Endothelial cell of umbilical vein (primary cell): ENCODE measurements at places on chromosomes 4 and X. TPM values are rescaled to one million over a fixed set of nuclear protein-coding genes. Genes with fewer than 3 reads are reported as not detected.

DNA sequence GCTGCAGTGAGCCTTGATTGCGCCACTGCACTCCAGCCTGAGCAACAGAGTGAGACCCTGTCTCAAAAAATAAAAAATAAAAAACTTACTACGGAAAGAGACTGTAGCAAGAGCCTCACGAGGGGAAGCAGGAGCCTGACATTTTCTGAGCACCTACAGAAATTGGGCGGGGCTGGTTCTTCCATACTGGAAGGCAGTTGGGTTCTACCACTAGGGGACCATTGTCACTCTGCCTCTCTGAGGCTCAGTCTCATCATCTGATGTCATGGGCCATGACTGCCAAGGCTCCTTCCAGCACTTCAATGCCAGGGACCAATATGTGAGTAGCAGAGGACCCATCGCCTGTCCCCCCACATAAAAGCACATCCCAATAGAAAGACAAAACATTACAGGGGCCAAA, 8.2 kb downstream of the SH3KBP1 start:
- no peaks in the 10 kb centered on the region for H3K4me1 ChIP-seq
- H3K4me3 ChIP-seq: no peak overlapping the region
- no peak for DNase-seq
- H3K36me3 ChIP-seq: no peaks in the 10 kb centered on the region
- H3K27me3 ChIP-seq: no peaks in the 10 kb centered on the region

DNA sequence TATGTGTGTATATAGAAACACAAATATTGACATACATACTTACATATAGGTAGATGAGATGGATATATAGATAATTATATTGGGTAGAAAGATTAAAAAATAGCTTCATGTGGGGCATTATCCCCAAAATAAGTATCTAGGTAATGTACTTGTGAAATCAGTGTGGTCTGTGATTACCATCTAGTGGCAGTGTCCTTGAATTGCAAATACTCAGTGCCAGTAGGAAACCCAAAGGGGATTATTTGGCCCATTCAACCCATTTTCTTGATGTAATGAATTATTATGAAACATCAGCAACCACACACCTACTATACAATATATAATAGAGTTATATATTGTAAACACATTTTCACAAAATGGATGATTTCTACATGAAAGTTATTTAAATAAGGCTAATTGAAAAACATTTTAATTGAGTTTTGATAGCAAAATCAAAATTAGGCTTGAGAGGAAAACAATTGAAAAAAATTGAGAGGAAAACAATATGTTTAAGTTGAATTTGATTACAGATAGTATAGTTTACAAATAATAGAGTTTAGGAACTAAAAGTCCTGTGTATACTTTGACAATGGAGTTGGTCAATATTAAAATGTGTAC, 389.4 kb downstream of the GALNTL6 start:
- no peak overlapping the region for H3K27ac ChIP-seq
- H3K27me3 ChIP-seq: no peaks in the 10 kb centered on the region
- no peaks in the 10 kb centered on the region for H3K4me1 ChIP-seq
- H3K4me3 ChIP-seq: no peak overlapping the region
- DNase-seq: peak; percentile 17

The VCX2 gene
- not detected in 2 replicates for total RNA-seq

DNA sequence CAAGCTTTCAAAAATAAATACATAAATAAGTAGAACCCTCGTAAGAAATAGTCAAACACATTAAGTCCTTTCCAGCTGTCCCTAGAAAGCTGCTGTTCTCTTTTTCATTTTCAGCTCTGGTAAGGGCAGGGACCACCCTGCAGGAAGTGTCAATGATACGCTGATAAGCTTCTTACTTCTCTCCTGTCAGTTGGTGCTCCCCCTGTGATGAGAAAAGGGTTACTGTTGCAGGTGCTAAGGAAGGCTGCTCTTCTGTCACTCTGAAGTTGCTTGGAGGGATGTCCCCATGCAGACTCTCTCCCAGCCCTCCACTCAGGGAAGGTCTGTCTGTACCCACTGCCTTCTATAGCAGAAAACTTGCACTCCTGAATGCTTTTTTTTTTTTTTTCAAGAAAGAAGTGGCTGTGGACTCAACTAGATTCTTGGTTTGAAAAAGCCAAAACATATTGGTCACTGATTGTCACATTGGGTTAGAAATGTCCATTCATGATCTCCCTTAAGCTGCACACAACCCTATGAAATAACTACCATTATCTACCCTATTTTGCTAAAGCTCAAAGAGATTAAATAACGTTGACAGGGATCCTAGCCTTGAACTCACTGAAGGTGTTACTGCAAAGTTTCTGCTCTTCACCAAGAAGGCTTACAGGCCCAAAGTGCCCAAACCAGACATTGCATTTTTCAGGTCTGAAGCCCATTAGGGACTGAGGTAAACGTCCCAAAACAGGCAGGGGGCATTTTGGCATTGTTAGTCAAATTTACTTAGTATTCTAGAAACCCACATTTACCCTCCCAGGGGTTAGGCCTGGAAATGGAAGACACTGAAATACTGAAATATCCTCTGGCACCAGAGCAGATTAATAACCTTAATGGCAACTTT, 1.2 kb downstream of the CXCL3 start:
- H3K4me3 ChIP-seq: peak overlapping the region; percentile 82
- H3K27ac ChIP-seq: no peak overlapping the region
- no peaks in the 10 kb centered on the region for H3K36me3 ChIP-seq
- no peak for DNase-seq
- H3K27me3 ChIP-seq: no peaks in the 10 kb centered on the region
- peaks cover 12% of the 10 kb centered on the region for H3K4me1 ChIP-seq

- no peaks in the 10 kb centered on the region for H3K36me3 ChIP-seq
- DNase-seq: no peak
- no peak overlapping the region for H3K4me3 ChIP-seq
- H3K27me3 ChIP-seq: no peaks in the 10 kb centered on the region
- H3K4me1 ChIP-seq: no peaks in the 10 kb centered on the region
Observed at GRCh38 chrX:37817176-37817575, 30.2 kb downstream of the DYNLT3 start.

DNA sequence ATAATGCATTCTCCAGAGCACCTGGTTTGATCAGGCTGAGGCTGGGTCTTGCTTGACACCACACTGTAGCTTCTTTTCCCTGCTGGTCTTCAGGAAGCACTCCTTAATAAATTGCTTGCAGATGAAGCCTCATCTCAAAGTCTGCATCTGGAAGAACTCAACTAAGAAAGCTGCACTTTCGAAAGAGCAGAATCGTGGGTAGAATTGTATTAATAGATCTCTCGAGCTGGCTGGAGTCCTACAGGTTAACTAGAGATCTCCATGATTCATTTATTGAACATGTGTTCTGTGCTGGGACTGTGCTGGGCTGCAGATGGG, 152.7 kb downstream of the STK32B start:
- no peak for DNase-seq
- no peak overlapping the region for H3K4me3 ChIP-seq
- no peaks in the 10 kb centered on the region for H3K36me3 ChIP-seq
- H3K27ac ChIP-seq: no peak overlapping the region
- H3K4me1 ChIP-seq: no peaks in the 10 kb centered on the region
- H3K27me3 ChIP-seq: no peaks in the 10 kb centered on the region

The DBET gene
- total RNA-seq: not detected in 2 replicates

GRCh38 chrX:105874790-105875189, 52.5 kb downstream of the NRK start:
- H3K27me3 ChIP-seq: no peaks in the 10 kb centered on the region
- H3K27ac ChIP-seq: no peak overlapping the region
- no peak overlapping the region for H3K4me3 ChIP-seq
- no peak for DNase-seq
- H3K36me3 ChIP-seq: no peaks in the 10 kb centered on the region
- H3K4me1 ChIP-seq: no peaks in the 10 kb centered on the region

The MAGEA12 gene
- not detected in 2 replicates for total RNA-seq

DNA sequence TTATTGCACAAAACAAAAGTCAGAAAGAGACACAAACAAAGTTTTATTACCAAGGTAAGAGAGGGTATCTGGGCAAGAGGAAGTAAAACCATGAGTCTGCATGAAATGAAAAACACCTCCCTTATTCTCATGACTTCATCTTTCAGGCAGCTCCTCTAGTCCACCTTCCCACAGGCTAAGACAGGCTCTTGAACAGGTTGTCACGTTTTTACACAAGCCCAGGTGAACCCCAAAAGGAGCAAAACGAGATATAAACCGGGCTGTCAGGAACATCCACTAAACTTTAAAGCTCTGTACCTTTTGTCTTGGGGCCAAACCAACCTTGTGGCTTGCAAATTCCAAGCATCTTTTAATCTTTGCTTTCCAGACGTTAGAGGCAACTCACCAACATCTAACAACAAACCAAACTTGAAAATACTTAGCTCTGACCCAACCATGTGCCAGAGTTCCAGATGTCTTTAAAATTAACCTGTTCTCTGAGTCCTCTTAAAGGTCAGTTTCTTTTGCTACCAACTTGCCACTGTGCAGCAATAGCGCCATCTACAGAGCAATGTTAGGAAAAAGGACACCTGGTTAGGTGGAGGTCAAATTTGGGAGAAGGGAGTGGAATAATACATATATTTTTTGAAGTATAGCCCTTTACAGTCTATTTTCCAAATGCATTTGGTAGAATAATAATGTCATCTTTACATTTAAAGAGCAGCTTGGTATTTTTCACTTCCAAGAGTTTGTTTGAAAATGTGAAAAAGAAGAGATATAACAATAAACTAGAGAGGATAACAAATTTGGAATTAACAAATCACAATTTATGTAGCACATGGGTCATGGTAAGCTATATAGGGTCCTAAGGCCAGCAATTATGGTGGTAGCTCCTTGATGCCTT, 73.1 kb downstream of the QRFPR start:
- no peaks in the 10 kb centered on the region for H3K36me3 ChIP-seq
- H3K27ac ChIP-seq: no peak overlapping the region
- no peaks in the 10 kb centered on the region for H3K4me1 ChIP-seq
- H3K27me3 ChIP-seq: no peaks in the 10 kb centered on the region
- no peak overlapping the region for H3K4me3 ChIP-seq
- DNase-seq: peak; percentile 24

The ACE2 gene
- not detected in 2 replicates for total RNA-seq

GRCh38 chr4:1763550-1764080, 29.5 kb upstream of the FGFR3 start:
- peak; percentile 19 for DNase-seq
- H3K36me3 ChIP-seq: no peaks in the 10 kb centered on the region
- H3K27ac ChIP-seq: no peak overlapping the region

The FRG2 gene
- not detected in 2 replicates for total RNA-seq

The GPC4 gene
- total RNA-seq: 0.20 TPM in 1 of 2 replicates, not detected in the other

GRCh38 chr4:142267101-142267500, 579.0 kb downstream of the INPP4B start:
- H3K27ac ChIP-seq: no peak overlapping the region
- DNase-seq: no peak
- no peak overlapping the region for H3K4me3 ChIP-seq
- no peaks in the 10 kb centered on the region for H3K36me3 ChIP-seq

- no peak overlapping the region for H3K27ac ChIP-seq
- peak; percentile 53 for DNase-seq
Observed at GRCh38 chr4:53195815-53196661, 169.8 kb downstream of the SCFD2 start.

The PDCL2 gene
- not detected in 2 replicates for total RNA-seq

GRCh38 chr4:85498068-85498733, 23.3 kb downstream of the ARHGAP24 start:
- peaks cover 16% of the 10 kb centered on the region for H3K4me1 ChIP-seq
- no peak overlapping the region for H3K27ac ChIP-seq
- H3K36me3 ChIP-seq: no peaks in the 10 kb centered on the region
- H3K27me3 ChIP-seq: no peaks in the 10 kb centered on the region

DNA sequence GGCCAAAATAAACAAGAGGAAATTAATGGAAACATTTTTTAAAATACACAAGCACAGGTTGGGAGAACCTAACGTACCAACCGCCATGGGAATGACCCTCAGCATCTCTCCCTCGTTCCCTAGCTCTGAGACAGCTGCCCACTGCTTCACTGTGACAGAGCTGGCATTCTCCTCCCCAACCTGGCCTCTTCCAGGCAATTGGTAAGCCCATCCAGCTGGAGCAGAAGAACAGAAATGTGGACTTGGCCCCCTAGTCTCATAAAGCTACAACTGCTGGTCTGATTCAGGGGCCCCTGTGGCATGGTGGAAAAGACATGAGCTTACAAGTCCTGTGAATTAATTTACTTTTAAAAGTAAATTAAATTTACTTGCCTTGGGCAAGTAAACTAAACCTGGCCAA, 245.1 kb downstream of the PTTG2 start:
- H3K4me3 ChIP-seq: no peak overlapping the region
- H3K4me1 ChIP-seq: peaks cover under 1% of the 10 kb centered on the region
- H3K36me3 ChIP-seq: no peaks in the 10 kb centered on the region
- no peak overlapping the region for H3K27ac ChIP-seq

The PPP1R3F gene
- total RNA-seq: 2.1 and 2.5 TPM in 2 replicates

GRCh38 chrX:31870267-31870666, 798.4 kb upstream of the FTHL17 start:
- H3K4me3 ChIP-seq: no peak overlapping the region
- H3K4me1 ChIP-seq: no peaks in the 10 kb centered on the region
- no peak overlapping the region for H3K27ac ChIP-seq
- H3K27me3 ChIP-seq: no peaks in the 10 kb centered on the region

The RPS6KA6 gene
- total RNA-seq: 0.69 and 0.83 TPM in 2 replicates

The VCX3A gene
- total RNA-seq: not detected in 2 replicates

- H3K27me3 ChIP-seq: no peaks in the 10 kb centered on the region
- H3K36me3 ChIP-seq: no peaks in the 10 kb centered on the region
- H3K27ac ChIP-seq: no peak overlapping the region
- DNase-seq: no peak
- no peak overlapping the region for H3K4me3 ChIP-seq
- H3K4me1 ChIP-seq: no peaks in the 10 kb centered on the region
Observed at GRCh38 chr4:187141101-187141500, 417.4 kb upstream of the FAT1 start.

The CCKAR gene
- total RNA-seq: not detected in 2 replicates

DNA sequence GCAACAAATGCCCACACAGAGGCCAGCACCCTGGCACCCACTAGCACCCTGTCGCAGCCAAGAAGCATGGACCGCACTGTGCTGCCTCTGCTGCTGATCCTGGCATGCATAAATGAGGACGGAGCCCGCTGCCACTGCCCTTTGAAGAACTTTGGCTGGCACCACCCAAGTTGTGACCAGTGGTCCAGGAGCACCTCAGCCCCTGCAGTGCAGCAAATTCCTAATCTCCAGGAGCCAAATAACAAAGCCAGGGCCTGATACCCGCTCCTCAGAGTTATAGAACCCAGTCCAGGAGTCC, 807.2 kb downstream of the GLUD2 start:
- H3K27ac ChIP-seq: no peak overlapping the region
- no peaks in the 10 kb centered on the region for H3K4me1 ChIP-seq
- DNase-seq: no peak
- no peaks in the 10 kb centered on the region for H3K27me3 ChIP-seq
- no peaks in the 10 kb centered on the region for H3K36me3 ChIP-seq
- H3K4me3 ChIP-seq: no peak overlapping the region

The PCYT1B gene
- total RNA-seq: 0.90 and 1.3 TPM in 2 replicates

The RBMXL3 gene
- total RNA-seq: not detected in 2 replicates

The CFAP99 gene
- 0.12 TPM in 1 of 2 replicates, not detected in the other for total RNA-seq

The SPANXA1 gene
- not detected in 2 replicates for total RNA-seq

The PABPC1L2B gene
- not detected in 2 replicates for total RNA-seq

DNA sequence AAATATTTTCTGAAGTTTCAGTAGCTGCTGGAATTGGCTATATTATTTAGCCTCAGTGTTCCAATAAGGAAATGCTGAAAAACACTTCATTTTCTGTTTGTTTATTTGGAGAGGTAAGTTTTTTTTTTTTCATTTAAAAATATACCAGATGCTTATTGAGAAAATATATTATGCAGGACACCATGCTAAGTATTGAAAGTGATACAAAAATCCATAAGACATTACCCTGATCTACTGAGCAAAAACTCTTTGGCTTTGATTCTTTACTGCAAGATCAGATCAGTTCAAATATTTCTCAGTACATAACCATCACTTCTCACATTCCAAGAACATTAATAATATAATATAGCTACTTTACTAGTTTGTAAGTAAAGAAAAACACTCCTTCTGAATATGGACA, 123.4 kb upstream of the PACRGL start:
- H3K36me3 ChIP-seq: no peaks in the 10 kb centered on the region
- no peaks in the 10 kb centered on the region for H3K4me1 ChIP-seq
- no peak for DNase-seq
